Activated CD4-positive, alpha-beta T cell treated with anti-CD3 and anti-CD28 coated beads for 4 hours (primary cell): ENCODE measurements at places on chromosomes 7 and 10.

DNA sequence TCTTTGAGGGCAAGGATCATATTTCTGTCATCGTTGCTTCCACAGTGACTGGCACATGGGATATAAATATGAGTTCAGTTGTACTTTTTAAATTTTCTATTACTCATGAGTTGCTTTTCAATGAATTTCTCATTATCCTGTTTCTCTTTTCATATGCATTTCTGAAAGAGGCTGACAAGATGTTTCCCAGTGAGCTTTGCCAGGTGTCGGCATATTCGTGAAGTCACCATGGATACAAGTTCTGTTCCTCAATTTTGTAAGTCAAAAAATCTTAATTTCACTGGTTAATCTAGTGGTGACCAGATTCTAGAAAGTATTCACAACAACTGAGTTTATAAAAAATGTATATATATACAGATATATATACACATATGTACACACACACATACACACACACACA is 55.7 kb upstream of the GNAI1 start:
- no peak for DNase-seq

GRCh38 chr10:32629910-32630309 is 184.0 kb downstream of the CCDC7 start:
- DNase-seq: no peak

GRCh38 chr10:98088186-98088971 is 46.1 kb upstream of the R3HCC1L start:
- DNase-seq: no peak

DNA sequence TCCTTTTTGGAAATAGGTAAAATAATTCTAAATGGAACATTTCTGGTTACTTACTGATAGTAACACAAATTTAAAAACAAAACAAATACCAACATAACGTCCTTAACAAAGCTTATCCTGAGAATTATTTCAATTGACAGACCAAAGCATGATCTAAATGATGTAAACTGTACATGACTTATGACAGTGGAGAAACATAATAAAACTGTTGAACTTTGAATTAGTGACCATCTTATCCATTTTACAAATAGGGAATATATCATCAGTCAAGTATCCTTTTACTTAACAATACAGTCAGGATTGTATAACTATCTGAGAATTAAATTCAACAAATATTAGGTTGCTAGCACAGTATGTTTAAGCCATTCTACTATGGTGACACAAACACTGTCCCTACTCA is 2.4 kb downstream of the IPMK start:
- no peak for DNase-seq

DNA sequence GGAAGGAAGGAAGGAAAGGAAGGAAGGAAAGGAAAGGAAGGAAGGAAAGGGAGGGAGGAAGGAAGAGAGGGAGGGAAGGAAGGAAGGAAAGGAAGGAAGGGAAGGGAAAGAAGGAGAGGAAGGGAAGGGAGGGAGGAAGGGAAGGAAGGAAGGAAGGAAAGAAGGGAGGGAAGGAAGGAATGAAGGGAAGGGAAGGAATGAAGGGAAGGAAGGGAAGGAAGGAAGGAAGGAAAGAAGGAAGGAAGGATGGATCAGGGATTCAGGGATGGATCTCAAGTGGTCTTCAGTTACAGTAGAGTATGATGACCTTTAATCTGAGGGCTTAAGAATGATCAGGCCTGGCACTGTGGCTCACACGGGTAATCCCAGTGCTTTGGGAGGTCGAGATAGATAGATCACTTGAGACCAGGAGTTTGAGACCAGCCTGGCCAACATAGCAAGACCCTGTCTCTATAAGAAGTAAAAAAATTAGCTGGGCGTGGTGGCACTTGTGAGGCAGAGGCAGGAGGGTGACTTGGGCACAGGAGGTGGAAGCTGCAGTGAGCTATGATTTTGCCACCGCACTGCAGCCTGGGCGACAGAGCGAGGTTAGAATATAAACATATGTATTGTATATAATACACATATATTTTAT is 760 bp upstream of the FOXK1 start:
- DNase-seq: peak; percentile 20
